ENCODE measurements at places on chromosomes 12 and 14. TPM values are rescaled to one million over a fixed set of nuclear protein-coding genes. Genes with fewer than 3 reads are reported as not detected.

Gene KRT73
- 0.09 TPM for total RNA-seq

Gene LRP1-AS
- 0.66 TPM for total RNA-seq

Gene SLC35F4
- 0.22 TPM for total RNA-seq

Gene HOXC12
- not detected for total RNA-seq

Gene B4GALNT1
- 1.4 TPM for total RNA-seq

Gene C12orf54
- 0.31 TPM for total RNA-seq

Gene FLVCR2
- 11.0 TPM for total RNA-seq
